Stimulated activated CD4-positive, alpha-beta T cell treated with anti-CD3 and anti-CD28 coated beads, TNF-alpha, amount 100 ng/mL, for 1 hour (primary cell): ENCODE measurements at places on chromosomes 5 and 9.

DNA sequence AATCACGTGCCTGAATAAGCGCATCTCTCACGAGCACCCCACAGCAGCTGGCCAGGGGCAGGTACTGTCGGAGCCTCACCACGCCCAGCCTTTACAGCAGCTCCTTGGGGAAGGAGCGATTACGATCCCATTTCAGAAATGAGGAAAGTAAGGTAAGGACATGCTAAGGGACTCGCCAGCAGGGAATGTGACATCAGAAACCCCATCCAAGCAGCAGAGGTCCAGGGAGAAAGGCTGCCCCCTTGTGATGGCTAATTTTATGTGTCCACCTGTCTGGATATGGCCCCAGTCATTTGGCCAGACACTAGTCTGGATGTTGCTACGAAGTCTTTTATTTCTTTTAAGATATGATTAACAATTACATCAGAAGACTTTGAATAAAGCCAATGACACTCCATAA, 77.3 kb downstream of the UBE2QL1 start:
- DNase-seq: no peak

- no peak for DNase-seq
Observed at GRCh38 chr9:127336506-127337352, 60.2 kb upstream of the SLC2A8 start.

GRCh38 chr9:124835026-124835557, 18.2 kb upstream of the WDR38 start:
- no peak for DNase-seq

DNA sequence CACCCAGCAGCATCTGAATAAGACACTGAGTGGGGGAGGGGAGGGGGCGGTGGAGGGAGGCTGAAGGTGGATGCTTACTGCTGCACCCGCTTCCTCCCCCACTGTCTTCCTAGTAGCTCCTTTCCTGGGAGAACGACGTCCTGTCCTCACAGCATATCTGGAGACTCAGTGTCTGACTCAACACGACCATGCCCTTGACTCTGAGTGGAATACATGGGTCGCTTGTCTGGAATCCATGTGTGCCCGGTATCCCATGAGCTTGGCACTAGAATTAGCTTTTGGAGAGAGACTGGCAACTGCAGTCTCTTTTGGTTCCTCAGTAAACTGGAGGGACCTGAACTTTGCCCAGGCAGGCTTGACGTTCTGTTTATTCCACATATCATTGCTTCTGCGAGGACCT, 125.4 kb upstream of the FAM120A start:
- no peak for DNase-seq

- DNase-seq: no peak
Observed at GRCh38 chr5:173625673-173626504, 9.4 kb upstream of the BOD1 start.
